Brain microvascular endothelial cell (primary cell): ENCODE measurements at places on chromosomes 1 and 21.

- no peak for DNase-seq
Measured at GRCh38 chr1:238476841-238477240, 586.1 kb upstream of the ZP4 start.

- DNase-seq, result no peak
Measured at GRCh38 chr1:14977338-14977931, 176.1 kb upstream of the TMEM51 start.

- no peak for DNase-seq
Measured at GRCh38 chr1:41534181-41535076, 49.9 kb upstream of the EDN2 start.

- peak; percentile 82 for DNase-seq
Measured at GRCh38 chr1:94122201-94122970, 1.4 kb upstream of the ABCA4 start.
